Activated naive CD4-positive, alpha-beta T cell treated with anti-CD3 and anti-CD28 coated beads, Interleukin-2, amount 10 ng/mL, durations not matched to agents 7 days and 5 days (primary cell): ENCODE measurements at places on chromosomes 5 and 9.

GRCh38 chr9:6829536-6829935 lies 71.8 kb downstream of the KDM4C start:
- H3K27ac ChIP-seq, result no peak overlapping the region
- no peaks in the 10 kb centered on the region for H3K27me3 ChIP-seq
- no peak overlapping the region for H3K4me3 ChIP-seq
- H3K4me1 ChIP-seq, result no peaks in the 10 kb centered on the region
- peaks cover 43% of the 10 kb centered on the region for H3K36me3 ChIP-seq

DNA sequence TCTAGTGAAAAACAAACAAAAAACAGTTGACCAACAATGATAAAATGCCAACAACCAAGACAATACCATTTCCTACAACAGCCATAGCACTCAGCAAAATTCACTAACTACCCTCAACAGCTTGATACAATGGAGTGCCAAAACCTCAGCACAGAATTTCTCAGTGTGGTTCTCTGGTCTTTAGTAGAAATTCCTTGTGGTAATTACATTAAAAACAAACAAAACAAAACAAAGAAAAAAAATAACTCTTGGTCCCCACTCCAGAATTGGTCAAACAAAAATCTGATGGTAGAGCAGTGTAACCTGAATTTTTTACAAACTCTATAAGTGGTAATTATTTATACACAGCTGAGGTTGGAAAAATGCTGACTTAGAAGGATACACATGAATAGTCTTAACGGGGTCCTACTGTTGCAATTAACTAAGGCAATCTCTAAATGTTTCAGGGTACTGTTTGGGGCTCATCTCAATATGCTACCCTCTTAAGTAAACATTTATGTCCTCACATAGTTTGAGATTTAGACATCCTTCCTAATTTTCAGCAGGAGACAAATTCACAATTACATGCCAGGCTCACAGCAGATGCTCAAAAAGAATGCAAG lies 13.8 kb downstream of the CSNK1A1 start:
- peaks cover 46% of the 10 kb centered on the region for H3K4me1 ChIP-seq
- no peak overlapping the region for H3K27ac ChIP-seq
- no peak for DNase-seq
- no peaks in the 10 kb centered on the region for H3K27me3 ChIP-seq
- H3K36me3 ChIP-seq, result peaks cover 45% of the 10 kb centered on the region

GRCh38 chr5:20335978-20336377 lies 348.0 kb upstream of the CDH18 start:
- H3K27me3 ChIP-seq, result no peaks in the 10 kb centered on the region
- no peak overlapping the region for H3K4me3 ChIP-seq
- no peak overlapping the region for H3K27ac ChIP-seq
- H3K4me1 ChIP-seq, result no peaks in the 10 kb centered on the region

DNA sequence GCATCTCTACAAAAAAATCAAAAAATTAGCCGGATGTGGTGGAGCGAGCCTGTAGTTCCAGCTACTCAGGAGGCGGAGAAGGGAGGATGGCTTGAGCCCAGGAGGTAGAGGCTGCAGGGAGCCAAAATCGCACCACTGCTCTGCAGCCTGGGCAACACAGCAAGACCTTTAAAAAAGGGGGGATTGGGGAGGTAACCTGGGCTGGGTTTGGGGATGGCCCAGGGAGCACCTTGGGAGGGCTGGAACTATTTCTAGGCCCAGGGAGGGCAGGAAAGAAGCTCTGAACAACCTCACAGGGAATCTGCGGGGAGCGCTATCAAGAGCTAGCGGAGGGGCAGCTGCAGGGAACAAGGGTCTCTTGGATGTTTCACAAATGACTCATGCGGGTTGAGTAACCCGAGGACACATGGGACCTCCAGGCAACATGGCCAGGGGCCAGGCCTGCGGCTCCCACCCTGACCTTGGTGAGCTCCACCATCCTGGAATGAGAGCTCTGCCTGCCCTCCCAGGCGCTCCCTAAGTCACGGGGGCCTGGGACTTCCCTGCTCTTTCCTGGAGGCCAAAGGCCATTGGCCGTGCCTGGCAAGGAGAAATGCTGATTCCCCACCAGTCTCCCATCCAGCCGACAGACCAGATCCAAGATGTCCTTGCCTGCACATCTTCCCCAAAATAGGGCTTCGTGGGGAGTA lies 23.4 kb downstream of the SARDH start:
- no peak for DNase-seq
- peaks cover 6% of the 10 kb centered on the region for H3K4me1 ChIP-seq
- peaks cover 26% of the 10 kb centered on the region for H3K27me3 ChIP-seq
- no peaks in the 10 kb centered on the region for H3K36me3 ChIP-seq
- H3K4me3 ChIP-seq, result no peak overlapping the region

- H3K4me3 ChIP-seq, result no peak overlapping the region
- no peak overlapping the region for H3K27ac ChIP-seq
- DNase-seq, result no peak
- no peaks in the 10 kb centered on the region for H3K36me3 ChIP-seq
- no peaks in the 10 kb centered on the region for H3K4me1 ChIP-seq
Observed at GRCh38 chr5:37272511-37272910, 23.3 kb upstream of the CPLANE1 start.

- H3K27ac ChIP-seq, result no peak overlapping the region
- no peak overlapping the region for H3K4me3 ChIP-seq
- no peaks in the 10 kb centered on the region for H3K27me3 ChIP-seq
- DNase-seq, result no peak
- H3K4me1 ChIP-seq, result no peaks in the 10 kb centered on the region
Observed at GRCh38 chr5:60586307-60586901, 113.6 kb downstream of the DEPDC1B start.

DNA sequence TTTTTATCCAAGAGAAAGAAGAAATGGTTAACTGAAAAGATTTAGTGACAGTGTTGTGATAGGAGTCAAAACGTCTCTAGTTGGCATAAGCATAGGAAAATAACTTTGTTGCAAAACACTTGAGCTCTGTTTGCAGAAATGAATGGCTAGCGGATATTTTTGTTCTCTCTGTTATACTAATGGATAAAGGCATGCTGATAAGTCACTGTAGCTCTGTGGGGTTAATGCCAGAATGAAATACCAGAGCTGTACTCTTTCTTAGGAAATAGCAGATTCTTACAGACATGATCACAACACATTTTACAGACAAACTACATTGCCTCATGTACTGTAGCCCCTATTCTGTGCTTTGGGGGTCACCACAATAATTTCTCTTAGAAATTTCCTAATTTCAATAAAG lies 202.8 kb downstream of the DMRTA1 start:
- H3K36me3 ChIP-seq, result no peaks in the 10 kb centered on the region
- no peaks in the 10 kb centered on the region for H3K27me3 ChIP-seq
- no peaks in the 10 kb centered on the region for H3K4me1 ChIP-seq
- H3K27ac ChIP-seq, result no peak overlapping the region

- H3K27me3 ChIP-seq, result peaks cover 17% of the 10 kb centered on the region
- peaks cover 16% of the 10 kb centered on the region for H3K4me1 ChIP-seq
- H3K4me3 ChIP-seq, result peak within 1 kb of the TSS; percentile 90
- H3K36me3 ChIP-seq, result no peaks in the 10 kb centered on the region
Observed at GRCh38 chr9:96655198-96655851, at the start of gene PRXL2C. Gene PRXL2C (minus strand): TSS chr9:96655317. CDS start chr9:96655281, 36 bp downstream.

- DNase-seq, result no peak
- H3K4me1 ChIP-seq, result no peaks in the 10 kb centered on the region
- H3K36me3 ChIP-seq, result no peaks in the 10 kb centered on the region
Observed at GRCh38 chr5:120016717-120017382, 387.5 kb downstream of the FAM170A start.

DNA sequence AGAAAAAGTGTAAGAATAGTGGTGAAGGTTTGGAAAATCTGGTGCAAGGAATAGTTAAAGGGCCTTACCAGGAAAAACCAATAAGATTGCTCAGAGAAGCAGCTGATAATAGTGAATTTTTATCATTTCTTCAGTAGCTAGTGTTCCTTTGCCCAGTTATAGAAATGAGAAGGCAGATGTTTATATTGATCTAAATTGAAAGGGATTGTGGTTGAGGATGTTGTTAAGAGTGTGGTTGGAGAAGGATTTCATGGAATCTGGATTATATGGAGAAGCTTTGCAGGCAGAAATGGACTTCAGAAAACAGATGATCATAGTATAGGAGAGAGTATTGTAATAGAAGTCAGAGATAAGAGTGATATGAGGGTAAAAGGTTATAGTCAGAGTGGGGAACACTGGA lies 102.6 kb downstream of the XRCC4 start:
- H3K4me3 ChIP-seq, result no peak overlapping the region
- H3K36me3 ChIP-seq, result no peaks in the 10 kb centered on the region
- no peak for DNase-seq
- no peak overlapping the region for H3K27ac ChIP-seq

- H3K4me3 ChIP-seq, result no peak overlapping the region
- peaks cover 10% of the 10 kb centered on the region for H3K27me3 ChIP-seq
- no peak for DNase-seq
- no peaks in the 10 kb centered on the region for H3K4me1 ChIP-seq
Observed at GRCh38 chr5:1262381-1262780, 32.5 kb downstream of the TERT start.

DNA sequence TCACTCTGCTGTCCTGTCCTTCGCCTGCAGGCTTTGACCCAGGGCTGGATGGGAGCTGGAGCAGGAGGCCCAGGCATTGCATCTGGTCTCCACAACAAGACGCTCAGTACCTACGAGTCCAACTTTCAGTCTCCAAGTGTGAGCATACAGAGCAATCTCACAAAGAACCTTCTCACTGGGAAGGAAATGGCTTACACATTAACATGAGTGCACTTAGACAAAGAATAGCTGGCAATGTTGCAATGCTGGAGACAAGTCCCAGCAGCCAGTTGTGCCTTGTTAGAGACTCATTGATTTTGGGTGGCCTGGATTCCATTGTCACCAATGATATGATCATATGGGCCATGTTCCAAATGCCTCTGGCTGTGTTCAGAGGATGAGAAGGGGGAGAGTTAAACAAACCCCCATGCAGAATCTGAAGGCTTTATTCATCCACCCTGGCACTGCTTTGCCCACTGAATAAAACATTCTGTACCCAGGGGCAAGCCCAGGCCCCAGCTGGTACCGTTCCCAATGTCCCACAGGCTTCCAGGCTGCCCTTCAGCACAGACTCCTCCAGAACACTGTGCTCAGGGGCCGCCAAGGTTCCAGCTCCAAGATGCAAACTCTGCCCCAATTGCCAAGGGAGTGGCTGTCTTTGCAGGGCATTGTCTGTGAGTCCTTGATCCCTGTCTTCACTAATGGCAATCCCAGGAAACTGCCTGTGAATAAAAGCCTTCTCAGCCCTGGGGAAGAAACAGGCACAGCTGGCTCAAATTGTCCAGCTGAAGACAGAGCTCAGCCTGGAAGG lies 185.5 kb downstream of the HSD17B3 start:
- DNase-seq, result no peak
- peak overlapping the region; percentile 70 for H3K27ac ChIP-seq
- peaks cover 41% of the 10 kb centered on the region for H3K27me3 ChIP-seq
- no peak overlapping the region for H3K4me3 ChIP-seq

DNA sequence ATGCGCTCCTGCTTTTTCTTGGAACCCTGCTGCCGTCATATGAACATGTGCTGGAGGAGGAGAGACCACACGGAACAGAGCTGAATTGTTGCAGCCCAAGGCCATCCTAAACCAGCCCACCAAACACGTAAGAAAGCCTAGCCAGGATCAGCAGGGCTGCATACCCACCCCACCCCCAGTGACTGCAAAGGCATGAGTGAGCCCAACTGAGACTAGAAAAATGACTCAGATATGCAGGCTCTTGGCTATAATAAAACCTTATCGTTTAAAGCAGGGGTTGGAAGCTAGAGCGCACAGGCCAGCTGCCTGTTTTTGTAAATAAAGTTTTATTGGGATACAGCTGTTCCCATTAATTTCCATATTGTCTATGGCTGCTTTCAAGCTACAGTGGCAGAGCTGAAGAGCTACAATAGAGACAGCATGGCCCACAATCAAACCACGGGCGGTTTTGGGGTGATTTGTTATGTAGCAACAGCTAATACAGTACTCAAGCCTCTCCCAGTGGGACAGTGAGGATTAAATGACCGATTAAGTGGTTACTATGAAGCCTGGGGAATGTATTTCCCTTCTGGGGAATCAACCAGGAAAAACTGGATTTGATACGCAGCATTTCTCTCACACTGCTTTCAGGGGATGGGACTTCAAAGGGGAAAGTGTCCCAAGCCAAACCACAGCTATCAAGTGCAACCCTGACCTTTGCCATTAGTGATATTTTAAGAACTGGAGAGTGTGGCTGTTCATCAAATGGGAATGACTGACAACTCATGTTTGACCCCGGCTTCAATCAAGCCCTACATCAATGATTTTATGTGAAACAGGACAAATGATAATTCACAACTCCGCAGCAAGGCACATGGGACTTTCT lies 6.3 kb downstream of the SHB start:
- DNase-seq, result no peak
- no peaks in the 10 kb centered on the region for H3K36me3 ChIP-seq
- peaks cover 35% of the 10 kb centered on the region for H3K27me3 ChIP-seq
- no peak overlapping the region for H3K27ac ChIP-seq
- no peak overlapping the region for H3K4me3 ChIP-seq
- peaks cover 14% of the 10 kb centered on the region for H3K4me1 ChIP-seq

- no peak overlapping the region for H3K27ac ChIP-seq
- H3K36me3 ChIP-seq, result no peaks in the 10 kb centered on the region
- H3K27me3 ChIP-seq, result peaks cover 7% of the 10 kb centered on the region
- no peak for DNase-seq
- no peaks in the 10 kb centered on the region for H3K4me1 ChIP-seq
- no peak overlapping the region for H3K4me3 ChIP-seq
Observed at GRCh38 chr9:4280605-4281004, 19.3 kb downstream of the GLIS3 start.

DNA sequence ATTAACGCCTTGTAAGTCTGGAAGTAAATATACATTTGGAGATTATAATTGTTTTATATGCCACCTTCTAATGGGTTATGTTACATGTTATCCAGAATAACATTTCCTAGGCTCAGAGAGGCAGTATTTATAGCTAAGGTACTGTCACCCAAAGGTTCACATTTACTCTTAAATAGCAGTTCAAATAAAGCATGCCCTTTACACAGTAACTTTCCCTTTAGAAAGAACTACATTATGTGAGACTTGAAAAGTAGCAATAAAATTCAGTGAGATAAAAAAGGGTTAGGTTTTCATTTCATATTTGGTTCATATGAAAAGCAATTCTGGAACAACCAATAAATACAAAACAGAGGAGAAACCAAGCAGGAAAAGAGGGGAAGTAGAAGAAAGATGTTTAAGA lies 35.1 kb downstream of the SKIC3 start:
- H3K4me3 ChIP-seq, result no peak overlapping the region
- H3K36me3 ChIP-seq, result peaks cover 38% of the 10 kb centered on the region
- H3K4me1 ChIP-seq, result no peaks in the 10 kb centered on the region
- no peaks in the 10 kb centered on the region for H3K27me3 ChIP-seq

GRCh38 chr5:96733771-96734500 lies 71.8 kb downstream of the CAST start:
- H3K4me3 ChIP-seq, result no peak overlapping the region
- H3K36me3 ChIP-seq, result peaks cover 27% of the 10 kb centered on the region
- H3K4me1 ChIP-seq, result no peaks in the 10 kb centered on the region
- H3K27me3 ChIP-seq, result no peaks in the 10 kb centered on the region
